ENCODE measurements at places on chromosomes 4 and X.

GRCh38 chrX:139078761-139079280, 367.3 kb upstream of the FGF13 start:
- no peak for DNase-seq

GRCh38 chr4:169573889-169574288, 38.5 kb downstream of the NEK1 start:
- DNase-seq: no peak

- DNase-seq: no peak
These were observed 30.4 kb upstream of the PDLIM3 start for GRCh38 chr4:185565696-185566095.

DNA sequence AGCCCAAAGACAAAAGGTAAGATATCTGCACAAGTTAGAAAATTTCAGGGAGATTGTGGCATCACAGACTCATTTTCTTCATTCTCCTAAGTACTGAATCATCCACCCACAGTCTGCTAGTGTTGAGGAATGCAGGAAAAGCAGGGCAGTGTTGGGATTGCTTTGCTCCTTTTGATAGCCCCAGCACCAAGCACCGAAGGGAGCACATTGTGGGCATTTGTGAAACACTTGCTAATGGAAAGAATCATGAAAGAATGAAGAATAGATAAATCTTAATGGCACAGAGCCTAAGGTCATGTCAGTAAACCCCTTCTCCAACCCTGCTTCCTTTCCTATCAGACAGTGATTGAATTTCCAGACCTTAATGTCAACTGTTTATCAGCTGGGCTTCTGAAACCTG, 103.1 kb upstream of the GPRIN3 start:
- no peak for DNase-seq
